Fibroblast of lung (primary cell): ENCODE measurements at places on chromosomes 2 and 18. TPM values are rescaled to one million over a fixed set of nuclear protein-coding genes. Genes with fewer than 3 reads are reported as not detected.

GRCh38 chr2:42138163-42139015, 30.8 kb upstream of the EML4 start:
- H3K4me1 ChIP-seq: peaks cover 30% of the 10 kb centered on the region
- no peaks in the 10 kb centered on the region for H3K36me3 ChIP-seq

- no peaks in the 10 kb centered on the region for H3K27me3 ChIP-seq
- no peak for DNase-seq
- no peaks in the 10 kb centered on the region for H3K36me3 ChIP-seq
- no peak overlapping the region for H3K4me3 ChIP-seq
- H3K4me1 ChIP-seq: no peaks in the 10 kb centered on the region
Measured at GRCh38 chr18:2089396-2089795, 481.9 kb downstream of the METTL4 start.

GRCh38 chr18:5317186-5317585, 21.7 kb upstream of the ZBTB14 start:
- no peak overlapping the region for H3K27ac ChIP-seq
- H3K4me1 ChIP-seq: no peaks in the 10 kb centered on the region

DNA sequence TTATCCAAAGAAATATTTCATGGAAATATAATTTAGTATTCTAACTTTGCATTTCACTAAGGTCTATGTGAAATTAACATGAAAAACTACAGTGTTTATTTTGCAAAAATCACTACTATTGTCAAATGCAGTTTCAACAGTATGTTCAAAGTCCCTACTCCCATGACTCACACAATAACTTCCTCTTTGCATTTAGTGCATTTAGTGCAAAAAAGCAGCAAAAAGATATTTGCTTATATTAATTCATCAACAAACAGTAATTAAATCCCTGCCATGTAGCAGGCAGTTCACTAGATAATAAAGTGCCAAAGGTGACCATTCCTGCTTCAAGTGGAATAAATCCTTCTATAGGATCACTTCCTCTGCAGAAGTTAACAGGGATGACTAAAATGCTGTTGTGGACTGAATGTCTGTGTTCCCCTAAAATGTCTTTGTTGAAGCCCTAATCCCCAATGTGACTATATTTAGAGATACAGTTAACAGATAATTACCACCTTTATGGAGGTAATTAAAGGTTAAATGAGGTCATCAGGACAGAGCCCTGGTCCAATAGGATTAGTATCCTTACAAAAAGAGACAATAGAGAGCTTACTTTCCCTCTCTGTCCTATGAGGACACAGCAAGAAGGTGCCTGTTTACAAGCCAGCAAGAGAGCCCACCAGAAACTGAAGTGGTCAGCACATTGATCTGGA, 61.7 kb downstream of the STK39 start:
- no peaks in the 10 kb centered on the region for H3K36me3 ChIP-seq
- no peak overlapping the region for H3K4me3 ChIP-seq
- H3K27me3 ChIP-seq: no peaks in the 10 kb centered on the region
- H3K27ac ChIP-seq: no peak overlapping the region
- H3K4me1 ChIP-seq: peaks cover 4% of the 10 kb centered on the region

GRCh38 chr2:133130548-133131246, 437.6 kb downstream of the NCKAP5 start:
- no peak overlapping the region for H3K4me3 ChIP-seq
- H3K4me1 ChIP-seq: no peaks in the 10 kb centered on the region
- DNase-seq: no peak
- no peaks in the 10 kb centered on the region for H3K27me3 ChIP-seq
- H3K36me3 ChIP-seq: no peaks in the 10 kb centered on the region
- H3K27ac ChIP-seq: no peak overlapping the region

- no peak overlapping the region for H3K4me3 ChIP-seq
- no peaks in the 10 kb centered on the region for H3K4me1 ChIP-seq
- no peak for DNase-seq
- H3K27me3 ChIP-seq: no peaks in the 10 kb centered on the region
- no peak overlapping the region for H3K27ac ChIP-seq
- H3K36me3 ChIP-seq: no peaks in the 10 kb centered on the region
Measured at GRCh38 chr2:205565142-205565522, 117.2 kb upstream of the NRP2 start.

- H3K4me1 ChIP-seq: peaks cover 3% of the 10 kb centered on the region
- no peaks in the 10 kb centered on the region for H3K27me3 ChIP-seq
- H3K36me3 ChIP-seq: no peaks in the 10 kb centered on the region
- H3K4me3 ChIP-seq: no peak overlapping the region
- no peak for DNase-seq
- H3K27ac ChIP-seq: no peak overlapping the region
Measured at GRCh38 chr18:24831871-24832665, 371.6 kb downstream of the HRH4 start.

GRCh38 chr2:128311755-128312341, 6.8 kb downstream of the HS6ST1 start:
- DNase-seq: no peak
- H3K27ac ChIP-seq: no peak overlapping the region
- peaks cover 15% of the 10 kb centered on the region for H3K4me1 ChIP-seq
- no peaks in the 10 kb centered on the region for H3K27me3 ChIP-seq
- H3K4me3 ChIP-seq: no peak overlapping the region

- H3K27ac ChIP-seq: no peak overlapping the region
- DNase-seq: no peak
- peaks cover 18% of the 10 kb centered on the region for H3K4me1 ChIP-seq
- H3K36me3 ChIP-seq: no peaks in the 10 kb centered on the region
Measured at GRCh38 chr2:162258686-162259085, 15.4 kb upstream of the FAP start.

- no peak overlapping the region for H3K4me3 ChIP-seq
- no peak for DNase-seq
- peaks cover 4% of the 10 kb centered on the region for H3K36me3 ChIP-seq
Measured at GRCh38 chr2:191359133-191359532, 113.9 kb downstream of the MYO1B start.

DNA sequence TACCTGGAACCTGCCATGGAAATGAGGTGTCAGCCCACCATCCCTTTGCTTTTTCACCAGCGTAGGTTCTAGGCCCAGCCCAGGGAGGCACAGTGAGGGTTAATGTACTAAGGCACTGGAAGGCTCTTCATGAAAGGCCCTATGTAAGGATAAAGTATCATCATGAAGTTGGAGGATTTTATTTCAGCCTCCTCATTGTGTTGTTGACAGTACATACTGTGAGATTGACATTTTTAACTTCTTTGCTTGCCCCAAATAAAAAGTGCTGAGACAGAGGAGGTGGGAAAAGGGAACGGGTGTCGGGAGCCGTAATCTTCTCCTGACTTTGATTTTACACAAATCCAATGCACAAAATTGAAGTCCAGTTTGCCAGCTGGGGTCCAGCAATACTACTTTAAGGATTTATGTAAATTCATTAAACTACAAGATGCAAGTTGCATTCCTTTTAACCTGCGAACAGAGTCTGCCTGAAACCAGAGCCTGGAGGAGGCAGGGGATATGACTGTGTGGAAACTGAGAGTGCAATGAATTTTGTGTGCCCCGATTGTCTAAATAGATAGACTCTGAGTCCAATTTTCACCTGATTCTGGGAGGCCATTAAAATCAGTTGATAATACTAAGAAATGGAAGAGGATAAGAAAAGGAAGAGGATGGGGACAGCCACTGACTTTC, 5.4 kb upstream of the NCKAP5 start:
- no peaks in the 10 kb centered on the region for H3K27me3 ChIP-seq
- H3K27ac ChIP-seq: no peak overlapping the region
- peaks cover 6% of the 10 kb centered on the region for H3K4me1 ChIP-seq
- DNase-seq: no peak
- H3K4me3 ChIP-seq: no peak overlapping the region

GRCh38 chr2:239199041-239199768, 201.6 kb downstream of the HDAC4 start:
- no peak for DNase-seq
- peaks cover 4% of the 10 kb centered on the region for H3K4me1 ChIP-seq
- no peaks in the 10 kb centered on the region for H3K27me3 ChIP-seq
- no peak overlapping the region for H3K4me3 ChIP-seq

GRCh38 chr18:10354241-10354811, 100.1 kb upstream of the APCDD1 start:
- no peaks in the 10 kb centered on the region for H3K36me3 ChIP-seq
- no peaks in the 10 kb centered on the region for H3K27me3 ChIP-seq
- DNase-seq: peak; percentile 37
- peaks cover 6% of the 10 kb centered on the region for H3K4me1 ChIP-seq
- no peak overlapping the region for H3K27ac ChIP-seq

GRCh38 chr2:241771286-241772062, 5.1 kb upstream of the GAL3ST2 start:
- no peak overlapping the region for H3K27ac ChIP-seq
- DNase-seq: peak; percentile 58
- H3K36me3 ChIP-seq: no peaks in the 10 kb centered on the region
- H3K4me3 ChIP-seq: no peak overlapping the region
- no peaks in the 10 kb centered on the region for H3K27me3 ChIP-seq
- H3K4me1 ChIP-seq: peaks cover 6% of the 10 kb centered on the region

GRCh38 chr2:96423828-96424227, 81.3 kb downstream of the NEURL3 start:
- DNase-seq: peak; percentile 25
- no peaks in the 10 kb centered on the region for H3K36me3 ChIP-seq
- no peak overlapping the region for H3K4me3 ChIP-seq
- no peaks in the 10 kb centered on the region for H3K4me1 ChIP-seq

DNA sequence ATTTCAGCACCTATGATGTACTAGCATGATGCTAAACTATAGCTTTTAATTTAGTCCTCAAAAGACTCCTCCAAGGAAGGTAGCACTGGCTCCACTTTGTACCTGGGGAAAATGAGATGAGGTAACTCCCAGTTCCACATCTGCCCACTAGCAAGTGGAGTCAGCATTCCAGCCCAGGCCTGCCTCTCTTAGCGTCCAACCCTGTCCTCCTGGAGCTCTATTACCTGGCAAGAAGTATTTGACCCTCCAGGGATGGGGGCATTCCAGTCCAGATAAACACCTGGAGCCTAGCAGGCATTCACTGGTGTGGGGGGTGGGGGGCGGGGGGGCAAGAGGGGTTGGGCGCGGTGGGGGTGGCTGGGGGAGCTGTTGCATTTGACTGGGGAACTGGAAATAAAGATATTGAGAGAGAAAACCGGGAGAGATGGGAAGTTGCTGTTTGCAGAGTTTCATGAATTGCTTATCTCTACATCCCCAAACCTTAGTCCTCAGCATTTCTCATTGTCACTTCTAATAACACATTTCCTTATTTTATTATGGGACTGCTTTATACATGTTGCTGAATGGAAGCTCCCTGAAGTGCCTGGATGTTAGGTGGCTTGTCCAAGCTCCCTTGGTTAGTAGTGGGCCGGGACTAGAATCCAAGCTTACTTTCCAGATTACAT, 22.0 kb upstream of the FZD5 start:
- H3K4me3 ChIP-seq: no peak overlapping the region
- no peaks in the 10 kb centered on the region for H3K36me3 ChIP-seq
- no peaks in the 10 kb centered on the region for H3K27me3 ChIP-seq
- no peaks in the 10 kb centered on the region for H3K4me1 ChIP-seq

TFPI gene
- 111 and 117 TPM in 2 replicates for total RNA-seq

CABYR gene
- total RNA-seq: 5.6 and 14.0 TPM in 2 replicates

CXCR4 gene
- total RNA-seq: under 0.01 TPM in 1 of 2 replicates, not detected in the other

PLA2R1 gene
- 3.1 and 8.3 TPM in 2 replicates for total RNA-seq

ASAP2 gene
- total RNA-seq: 16.4 and 19.2 TPM in 2 replicates

TMEM198 gene
- total RNA-seq: 0.77 and 0.99 TPM in 2 replicates

STARD6 gene
- 0.33 TPM in 1 of 2 replicates, not detected in the other for total RNA-seq

OTX1 gene
- 0.17 TPM in 1 of 2 replicates, not detected in the other for total RNA-seq

ALPI gene
- total RNA-seq: not detected in 2 replicates

CHRNG gene
- total RNA-seq: not detected in 2 replicates

KCNE4 gene
- 11.0 and 25.3 TPM in 2 replicates for total RNA-seq

SLC35F6 gene
- total RNA-seq: 61.4 and 65.5 TPM in 2 replicates

ASTL gene
- total RNA-seq: not detected in 2 replicates

FBXO41 gene
- 0.77 and 1.2 TPM in 2 replicates for total RNA-seq

FAM98A gene
- total RNA-seq: 16.2 and 19.0 TPM in 2 replicates
